ENCODE measurements at places on chromosomes 13 and 19.

GRCh38 chr13:70703755-70704154 is 595.5 kb upstream of the KLHL1 start:
- no peak for DNase-seq

DNA sequence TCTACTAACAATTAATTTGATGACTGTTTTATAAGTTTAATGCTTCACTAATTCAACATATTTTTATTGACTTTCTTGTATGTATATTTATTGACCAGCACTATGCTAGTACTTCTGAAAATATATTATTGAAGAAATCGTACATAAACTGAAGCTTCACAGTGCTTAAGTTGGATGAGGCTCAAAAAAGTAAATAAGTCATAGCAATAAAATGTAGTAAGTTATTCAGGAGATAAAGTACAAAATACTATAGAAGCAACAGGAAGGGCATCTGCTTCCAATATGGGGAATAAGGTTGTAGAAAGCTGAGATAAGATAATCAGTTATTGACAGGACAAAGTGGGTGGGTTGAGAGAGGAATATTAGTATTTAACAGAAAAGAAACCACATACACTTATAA is 944.9 kb upstream of the MIR17HG start:
- no peak for DNase-seq

GRCh38 chr13:40152145-40152544 is 496.7 kb downstream of the COG6 start:
- DNase-seq = no peak

DNA sequence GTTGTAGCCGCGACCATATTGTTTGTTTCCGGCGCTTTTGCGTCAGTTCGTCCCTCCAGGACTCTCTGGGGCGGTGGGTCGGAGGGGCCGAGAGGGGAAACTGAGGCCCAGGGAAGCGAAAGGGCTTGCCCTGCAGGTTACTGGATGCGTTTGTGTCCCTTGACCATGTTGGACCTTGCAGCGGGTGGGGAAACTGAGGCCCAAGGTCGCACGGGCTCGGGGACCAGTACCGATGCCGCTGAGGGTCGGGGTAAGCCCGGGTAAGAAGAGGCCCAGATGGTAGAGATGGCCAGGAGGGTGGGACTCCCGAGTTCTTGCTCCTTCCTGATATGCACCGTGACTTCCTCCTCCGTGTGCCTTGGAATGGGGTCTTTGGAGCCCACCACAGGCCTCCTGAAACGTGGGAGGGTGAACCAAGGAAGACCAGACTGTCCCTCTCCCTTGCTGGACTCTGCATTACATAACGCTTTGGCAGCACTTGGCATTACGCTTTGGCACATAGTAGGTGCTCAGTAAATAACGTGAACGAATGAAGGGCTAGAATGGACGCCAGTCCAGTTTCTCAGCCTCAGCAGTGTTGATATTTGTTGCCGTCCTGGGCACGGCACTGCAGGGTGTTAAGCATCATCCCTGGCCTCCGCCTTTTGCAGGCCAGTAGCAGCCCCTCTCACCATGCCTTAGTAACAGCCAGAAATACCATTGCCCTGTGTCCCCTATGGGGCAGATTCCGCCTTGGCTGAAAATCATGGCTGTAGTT is 743 bp downstream of the CHAF1A start:
- no peak for DNase-seq

DNA sequence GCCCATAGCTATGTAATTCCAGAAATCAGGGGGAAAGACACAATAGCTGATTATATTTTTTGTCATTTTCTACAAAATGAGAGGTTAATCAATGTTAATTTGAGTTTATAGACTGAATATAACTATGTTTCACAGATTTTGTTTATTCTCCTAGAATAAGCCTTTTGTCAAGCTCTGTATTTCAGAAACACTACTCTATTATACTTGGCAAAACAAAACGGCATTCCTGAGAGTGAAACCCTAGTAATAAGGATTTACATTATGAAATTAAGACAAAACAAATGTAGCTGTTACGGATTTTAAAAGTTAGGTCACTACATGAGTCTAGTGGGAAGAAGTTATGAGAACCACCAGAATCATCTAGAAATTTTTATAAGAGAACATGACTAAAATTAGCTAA is 334.2 kb downstream of the KLF12 start:
- no peak for DNase-seq

- no peak for DNase-seq
Measured at GRCh38 chr19:4120559-4121272, 3.2 kb downstream of the MAP2K2 start.

- no peak for DNase-seq
Measured at GRCh38 chr13:29103065-29103800, 283.1 kb downstream of the MTUS2 start.

Measured in activated CD4-positive, alpha-beta T cell treated with anti-CD3 and anti-CD28 coated beads for 1 hour (primary cell).